ENCODE measurements at places on chromosomes 7 and 10. TPM values are rescaled to one million over a fixed set of nuclear protein-coding genes. Genes with fewer than 3 reads are reported as not detected.

Gene GPC2
- 1.0 TPM for total RNA-seq

Gene GRM8
- total RNA-seq = not detected

Gene NAT16
- not detected for total RNA-seq

Gene LIPM
- not detected for total RNA-seq

Gene FGFR2
- total RNA-seq = 18.8 TPM

Measured in bronchial epithelial cell (primary cell).